Common myeloid progenitor, CD34-positive (primary cell): ENCODE measurements at places on chromosomes 4 and X.
A peak's percentile ranks its signal among the peaks of the same experiment; 100 is the strongest.

- no peak for DNase-seq
These were observed 123.4 kb upstream of the PACRGL start for GRCh38 chr4:20576861-20577260.

DNA sequence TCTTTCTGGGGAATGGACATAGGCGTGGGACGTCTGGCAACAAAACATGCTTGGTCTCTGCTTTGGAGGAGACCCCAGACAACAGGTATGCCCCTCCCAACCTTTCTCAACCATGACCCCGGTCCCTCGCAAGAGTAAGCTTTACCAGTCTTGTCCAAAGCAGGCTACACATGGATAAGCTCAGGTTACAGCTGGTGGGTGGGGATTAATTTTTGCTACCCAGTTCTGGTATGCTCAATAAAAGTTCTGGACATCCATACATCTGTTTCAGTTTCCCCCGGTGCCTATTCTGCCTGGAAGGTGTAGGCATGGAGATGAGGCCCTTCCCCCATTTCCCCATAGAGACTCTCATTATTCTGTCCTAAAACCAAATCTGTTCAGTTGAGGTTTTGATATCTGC is 54.5 kb upstream of the NOCT start:
- DNase-seq, result no peak

DNA sequence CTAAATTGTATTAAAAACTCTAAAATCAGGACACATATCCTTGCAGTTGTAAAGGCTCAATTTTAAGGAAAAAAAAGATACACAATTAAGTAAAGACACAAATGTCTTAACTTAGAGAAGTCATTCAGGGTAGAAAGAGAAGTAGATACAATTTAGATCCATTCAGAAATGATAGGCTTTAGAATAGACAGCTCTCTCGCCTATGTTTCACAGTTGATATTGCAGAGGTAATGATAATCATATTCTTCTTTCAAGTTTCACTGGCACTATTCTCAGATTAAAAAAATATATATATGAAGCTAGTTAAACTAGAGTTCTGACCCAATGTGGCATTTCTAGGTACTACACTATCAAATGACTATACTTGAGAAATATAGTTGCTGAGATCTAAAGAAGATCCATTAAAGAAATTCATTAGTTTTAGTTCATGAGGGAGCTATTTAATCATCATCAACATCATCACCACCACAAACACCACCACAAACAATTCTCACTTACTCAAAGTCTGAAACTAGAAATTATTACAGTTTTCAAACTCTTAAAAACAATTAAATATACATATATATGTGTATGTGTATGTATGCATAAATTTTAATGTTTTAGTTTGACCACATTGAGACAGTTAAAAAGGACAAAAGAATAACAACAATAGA is 93.1 kb downstream of the ANTXR2 start:
- no peak for DNase-seq

GRCh38 chr4:42396752-42397634 is at the start of gene SHISA3:
Gene SHISA3 (plus strand): TSS chr4:42397488. CDS start chr4:42398057, 569 bp downstream.
- DNase-seq, result peak; percentile 62

DNA sequence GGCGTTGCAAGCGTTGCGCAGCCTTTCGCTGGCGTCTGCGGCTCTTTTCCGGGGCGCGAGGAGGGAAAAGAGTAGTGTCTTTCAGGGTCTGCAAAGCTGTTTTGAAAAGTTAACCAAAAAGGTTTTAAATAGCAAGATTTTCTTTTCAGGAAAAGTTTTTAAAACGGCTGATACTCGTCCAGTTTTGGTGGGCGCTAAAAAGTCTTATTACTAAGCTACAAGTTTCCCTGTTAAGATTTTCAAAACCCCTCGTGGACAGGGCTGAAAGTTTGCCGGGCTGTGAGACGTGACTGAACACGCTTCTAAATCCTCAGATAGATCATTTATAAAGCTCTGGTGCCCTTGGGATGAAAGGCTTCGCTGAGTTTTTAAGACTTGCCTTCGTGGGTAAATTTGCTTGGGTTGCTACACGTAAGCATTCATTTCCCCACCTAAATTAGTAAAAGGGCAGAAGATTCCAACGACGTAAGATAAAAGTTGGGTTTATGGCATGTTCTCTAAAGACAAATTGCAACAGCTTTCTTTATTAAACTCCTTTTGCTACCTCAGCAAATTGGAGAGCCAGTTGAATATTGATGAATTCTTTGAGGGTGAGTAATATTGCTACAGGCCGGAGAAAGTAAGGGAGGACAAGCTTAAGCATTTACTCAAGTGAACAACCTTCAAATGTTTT is 91.5 kb downstream of the HPRT1 start:
- no peak for DNase-seq

GRCh38 chrX:2552621-2553201 is 51.9 kb upstream of the DHRSX start:
- no peak for DNase-seq

DNA sequence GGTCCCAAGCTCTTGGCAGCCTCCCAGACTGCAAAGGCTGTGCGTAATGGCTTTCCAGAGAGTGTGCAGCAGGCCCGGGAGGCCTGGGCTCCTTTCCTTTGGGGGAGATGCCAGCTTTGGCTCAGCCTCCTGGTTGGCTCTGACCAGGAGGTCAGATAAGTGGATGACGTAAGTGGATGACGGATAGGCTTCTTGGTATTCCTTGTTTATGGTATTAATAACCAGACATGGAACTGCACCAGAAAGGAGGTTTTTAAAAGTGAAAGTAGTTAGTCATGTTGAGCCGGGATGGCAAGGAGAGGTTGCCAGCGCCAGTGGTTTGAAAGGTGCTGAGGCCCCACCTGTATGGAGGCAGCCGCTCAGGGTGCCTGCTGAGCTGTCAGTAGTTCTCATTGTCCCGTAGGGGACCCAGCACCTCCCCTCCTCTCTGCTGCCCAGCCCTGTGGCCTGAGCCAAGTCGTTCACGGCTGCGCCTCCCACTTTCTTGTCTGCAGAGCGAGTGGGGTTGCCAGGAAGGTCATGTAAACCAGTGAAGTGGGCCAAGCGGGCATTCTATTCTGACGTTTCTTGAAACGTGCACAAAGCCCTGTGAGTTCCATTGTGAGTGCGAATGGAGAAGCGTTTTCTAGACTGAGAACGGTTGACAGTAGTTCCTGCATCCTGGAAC is 28.7 kb upstream of the STOX2 start:
- peak; percentile 59 for DNase-seq

DNA sequence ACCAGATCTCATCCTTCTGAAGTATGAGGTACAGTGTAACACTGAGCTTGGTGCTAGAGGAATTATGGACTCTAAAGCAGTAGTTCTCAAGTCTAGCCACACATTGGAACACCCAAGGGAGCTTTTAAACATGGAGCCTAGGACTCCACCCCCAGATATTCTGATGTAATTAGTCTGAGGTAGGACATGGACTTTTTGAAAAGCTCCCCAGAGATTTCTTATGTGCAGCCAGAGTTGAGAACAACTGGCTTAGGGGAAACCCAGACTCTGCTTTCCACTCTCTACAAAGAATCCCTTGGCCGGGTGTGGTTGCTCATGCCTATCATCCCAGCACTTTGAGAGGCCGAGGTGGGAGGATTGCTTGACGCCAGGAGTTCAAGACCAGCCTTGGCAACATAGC is 11.6 kb upstream of the GDPD2 start:
- no peak for DNase-seq

DNA sequence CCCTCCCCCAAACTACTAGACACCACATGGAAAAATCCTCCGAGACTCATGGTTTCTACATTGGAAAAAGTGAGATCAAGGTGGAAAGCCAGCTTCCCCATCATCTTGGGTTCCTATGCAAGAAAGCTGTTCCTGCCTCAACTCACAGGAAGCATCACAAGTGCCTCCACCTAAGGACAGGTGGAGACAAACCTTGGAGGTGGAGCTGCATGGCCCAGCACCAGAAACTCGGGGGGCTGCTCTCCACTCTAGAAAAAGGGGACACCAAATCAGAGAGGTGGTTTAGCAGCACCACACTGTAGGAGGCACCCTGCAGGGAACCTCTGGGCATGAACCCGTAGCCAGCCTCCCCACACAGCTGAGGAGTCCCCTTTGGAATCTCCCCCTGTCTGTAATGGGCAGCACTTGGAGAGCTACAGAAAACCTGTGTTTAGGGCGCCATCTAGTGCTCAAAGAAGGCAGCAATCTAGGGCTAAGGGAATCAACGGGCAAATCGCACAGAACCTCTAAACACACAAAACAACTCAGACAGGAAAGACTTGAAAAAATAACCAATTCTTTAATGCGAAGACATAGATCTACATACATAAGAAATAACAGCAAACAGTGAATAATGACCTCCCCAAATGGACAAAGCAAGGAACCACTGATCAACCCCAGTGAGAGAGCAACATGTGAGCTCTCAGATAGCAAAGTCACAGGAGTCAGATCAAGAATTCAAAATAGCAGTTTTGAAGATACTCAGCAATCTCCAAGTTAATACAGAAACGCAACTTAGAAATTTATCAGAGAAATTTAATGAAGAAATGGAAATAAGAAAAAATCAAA is 37.0 kb upstream of the ZBTB33 start:
- DNase-seq, result peak; percentile 74

DNA sequence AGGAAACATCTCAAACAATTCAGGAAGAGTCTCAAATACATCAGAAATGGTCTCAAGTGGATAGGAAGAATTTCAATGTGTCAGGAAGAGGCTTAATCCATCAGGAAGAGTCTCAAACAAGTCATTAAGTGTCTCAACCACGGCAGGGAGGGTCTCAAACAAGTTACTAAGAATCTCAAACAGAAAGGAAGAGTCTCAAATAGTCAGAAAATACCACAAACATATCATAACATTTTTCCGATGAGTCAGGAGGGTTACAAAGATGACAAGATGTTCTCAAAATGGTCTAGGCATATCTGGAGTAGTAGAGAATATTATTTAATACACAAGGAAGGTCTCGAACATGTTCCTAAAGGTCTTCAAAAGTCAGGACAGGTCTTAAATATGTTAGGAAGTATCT is 109.3 kb upstream of the USP9X start:
- no peak for DNase-seq

GRCh38 chrX:39652336-39652735 is 445.4 kb downstream of the BCOR start:
- DNase-seq, result peak; percentile 54

DNA sequence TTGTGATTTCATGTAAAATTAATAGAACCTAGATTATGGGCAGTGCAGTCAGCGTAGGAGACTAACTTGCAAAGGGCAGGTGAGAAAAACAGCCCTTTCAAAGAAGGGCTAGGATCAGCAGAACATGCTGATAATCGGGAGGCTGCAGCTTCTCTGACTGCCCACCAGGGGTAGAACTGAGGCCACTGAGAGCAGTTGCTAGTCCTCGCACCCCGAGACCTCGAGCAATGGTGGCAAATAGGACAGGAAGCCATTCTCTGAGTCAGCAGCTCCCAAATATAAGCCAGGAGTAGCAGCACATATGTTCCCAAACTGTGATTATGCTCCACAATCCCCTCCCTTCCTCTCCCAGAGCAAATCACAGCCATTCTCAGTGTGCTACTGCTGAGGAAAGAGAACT is 186.5 kb downstream of the MSL3 start:
- DNase-seq, result no peak

DNA sequence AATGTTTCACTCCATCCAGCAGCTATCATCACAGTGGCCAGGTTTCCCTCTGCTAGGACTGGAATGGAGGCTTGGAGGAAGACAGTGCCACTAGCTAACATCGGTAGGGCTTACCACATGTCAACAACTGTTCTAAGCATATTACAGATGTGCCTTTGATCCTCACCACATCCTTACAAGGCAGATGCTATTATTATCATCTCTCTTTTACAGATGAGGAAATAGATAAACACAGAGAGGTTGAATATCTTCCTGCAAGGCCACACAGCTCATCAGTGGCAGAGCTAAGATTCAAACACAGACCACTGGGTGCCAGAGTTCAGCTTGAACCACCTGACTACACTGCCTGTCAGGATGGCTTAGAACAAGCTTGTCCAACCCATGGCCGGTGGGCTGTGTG is 47.4 kb downstream of the MAMLD1 start:
- DNase-seq, result peak; percentile 21

DNA sequence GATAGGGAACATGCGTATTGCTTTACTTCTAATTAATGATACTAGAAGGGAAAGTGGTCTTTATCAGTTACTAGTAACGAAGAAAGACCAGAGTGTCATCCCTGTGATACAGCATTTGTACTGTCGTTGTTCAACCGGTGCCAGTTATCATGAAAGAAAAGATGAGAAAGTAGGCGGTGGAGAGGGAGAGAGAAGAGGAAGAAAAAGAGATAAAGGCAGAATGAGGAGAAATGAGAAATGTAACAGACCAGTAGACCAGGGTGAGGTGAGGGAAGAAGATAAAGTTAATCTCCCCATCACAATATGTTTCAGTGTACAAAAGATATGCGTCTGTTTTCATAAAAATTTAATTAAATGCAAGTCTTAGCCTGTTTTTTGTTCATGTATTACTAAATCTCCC is 135.2 kb upstream of the HPGD start:
- DNase-seq, result no peak

GRCh38 chrX:155766321-155766720 is 114.8 kb upstream of the VAMP7 start:
- no peak for DNase-seq

DNA sequence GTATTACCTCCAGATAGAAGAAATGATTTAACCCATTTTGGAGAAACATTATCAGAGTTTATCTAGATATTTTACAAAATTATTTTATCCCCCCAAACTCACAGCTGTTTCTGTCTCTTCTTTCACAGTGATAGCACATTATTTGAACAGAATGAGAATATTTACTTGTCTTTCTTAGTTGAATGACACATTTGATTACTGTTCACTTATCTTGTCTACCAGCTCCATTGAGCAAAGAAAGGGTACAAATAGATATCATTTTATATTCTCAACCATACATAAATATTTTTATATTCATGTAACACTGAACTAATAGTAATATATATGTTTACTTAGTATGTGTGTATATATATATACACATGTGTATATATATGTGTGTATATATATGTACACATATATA is 364.2 kb downstream of the GALNTL6 start:
- no peak for DNase-seq

DNA sequence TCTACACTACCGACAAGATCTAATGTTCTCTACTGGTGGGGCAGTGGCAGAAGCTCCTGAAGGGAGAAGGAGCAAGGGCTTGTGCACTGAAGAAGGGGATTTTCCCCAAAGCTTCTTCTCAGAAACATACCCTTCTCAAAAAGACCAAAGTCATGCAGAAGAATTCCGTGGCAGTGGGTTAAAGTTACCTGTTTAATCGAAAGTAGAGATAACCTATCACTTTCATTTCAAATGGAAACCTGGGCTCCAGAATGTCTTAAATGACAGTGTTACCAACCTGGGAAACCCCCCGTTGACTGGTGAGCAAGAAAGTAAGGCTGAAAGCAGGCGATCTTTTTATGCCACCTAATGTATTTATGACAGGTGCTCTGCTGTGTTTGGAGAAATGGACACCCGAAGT is 92.5 kb upstream of the TEX13D start:
- DNase-seq, result no peak

GRCh38 chr4:60033826-60034225 is 1166.3 kb upstream of the ADGRL3 start:
- no peak for DNase-seq

GRCh38 chr4:22515888-22516541 is at the start of gene ADGRA3:
Gene ADGRA3 (minus strand): TSS chr4:22516066. CDS start chr4:22515784, 282 bp downstream.
- peak; percentile 62 for DNase-seq
